ENCODE measurements at places on chromosomes 16 and 17.

DNA sequence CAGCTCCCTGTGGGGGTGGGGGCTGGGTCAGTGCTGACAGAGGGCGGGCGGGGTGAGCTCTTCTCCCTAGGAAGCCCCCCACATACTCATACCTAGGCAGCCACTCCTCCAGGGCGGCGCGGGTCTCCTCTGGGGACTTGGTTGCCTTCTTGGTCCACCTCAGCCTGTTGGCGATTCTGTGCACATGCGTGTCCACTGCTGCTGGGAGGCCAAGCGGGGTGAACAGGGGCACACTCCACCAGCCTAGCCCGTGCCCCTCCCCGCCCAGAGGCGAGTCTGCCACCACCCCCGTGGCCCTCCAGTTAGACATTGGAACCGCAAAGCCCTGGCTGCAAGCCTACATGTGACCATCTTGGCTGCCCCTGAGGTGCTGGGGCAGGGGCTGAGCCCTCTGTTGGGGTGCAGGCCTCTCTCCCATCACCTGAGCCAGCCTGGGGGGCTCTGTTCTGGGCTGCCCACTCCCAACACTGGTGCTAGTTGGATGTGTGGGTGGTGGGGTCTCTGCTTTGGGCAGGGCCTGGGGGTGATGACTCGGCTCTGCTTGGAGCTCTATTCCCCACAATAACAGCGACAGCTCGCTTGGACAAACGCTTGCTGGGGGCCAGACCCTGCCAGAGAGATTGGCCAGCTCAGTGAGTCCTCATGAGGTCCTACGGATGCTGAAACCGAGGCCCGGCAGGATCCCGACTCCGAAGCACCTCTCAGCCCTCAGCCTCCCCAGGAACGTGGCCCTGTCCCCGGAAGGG, 7.4 kb downstream of the NTHL1 start:
- no peak for DNase-seq

- DNase-seq = no peak
Measured at GRCh38 chr16:2036200-2036966, 9.7 kb downstream of the NHERF2 start.

- no peak for DNase-seq
Measured at GRCh38 chr16:79201436-79201835, 399.1 kb downstream of the MAF start.

- DNase-seq = no peak
Measured at GRCh38 chr17:74099442-74100340, 103.8 kb upstream of the RPL38 start.

DNA sequence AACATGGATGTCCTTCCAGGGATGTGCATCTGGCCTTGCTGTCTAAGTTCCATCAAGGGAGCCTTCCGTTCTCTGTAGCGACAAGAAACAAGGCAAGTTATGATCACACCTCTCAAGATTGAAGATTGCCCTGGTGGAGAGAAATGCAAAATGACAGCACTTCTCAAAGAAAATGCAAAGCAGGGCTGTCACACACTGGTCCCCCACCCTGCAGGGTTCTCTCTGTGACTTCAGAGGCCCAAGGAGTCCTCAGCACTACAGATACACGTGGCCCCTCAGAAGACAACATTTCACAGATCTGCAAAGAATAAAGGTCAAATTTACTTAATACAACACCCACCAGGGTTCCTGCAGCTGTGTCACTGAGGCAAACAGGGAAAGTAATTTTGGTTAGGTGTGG, 60.7 kb upstream of the TEX2 start:
- DNase-seq = no peak

- DNase-seq = no peak
Measured at GRCh38 chr17:5516060-5516792, 29.9 kb downstream of the MIS12 start.

DNA sequence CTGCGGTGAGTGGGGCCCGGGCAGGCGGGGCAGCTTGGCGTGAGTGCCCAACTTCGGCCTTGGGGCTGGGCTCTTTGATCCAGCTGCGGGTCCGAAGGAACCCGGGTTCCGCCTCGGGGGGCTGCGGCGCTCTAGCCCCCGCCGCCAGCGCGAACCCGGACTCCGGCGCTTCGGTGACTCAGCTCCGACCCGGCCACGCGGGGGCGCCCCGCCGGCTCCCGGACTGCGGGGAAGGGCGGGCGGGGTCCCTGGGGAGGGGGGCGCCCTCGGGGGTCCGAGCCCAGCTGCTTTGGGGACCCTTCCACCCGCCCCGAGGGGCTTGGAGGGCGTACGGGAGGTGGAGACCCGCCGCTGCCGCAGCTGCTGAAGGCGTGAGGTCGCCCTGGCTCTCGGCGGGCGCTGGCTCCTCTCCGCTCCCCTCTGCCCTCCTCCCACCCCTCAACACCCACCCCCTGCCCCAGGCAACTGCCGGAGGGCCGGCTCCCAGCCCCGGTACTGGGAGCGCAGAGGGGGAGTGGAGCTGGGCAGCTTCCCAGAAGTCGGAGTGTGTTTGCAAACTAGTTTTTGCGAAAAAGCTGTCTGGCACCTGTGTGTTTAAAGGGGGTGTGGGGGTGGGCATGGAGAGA, 516 bp downstream of the CPNE2 start:
- DNase-seq = no peak

- no peak for DNase-seq
Measured at GRCh38 chr17:16384557-16384956, 3.7 kb downstream of the UBB start.

DNA sequence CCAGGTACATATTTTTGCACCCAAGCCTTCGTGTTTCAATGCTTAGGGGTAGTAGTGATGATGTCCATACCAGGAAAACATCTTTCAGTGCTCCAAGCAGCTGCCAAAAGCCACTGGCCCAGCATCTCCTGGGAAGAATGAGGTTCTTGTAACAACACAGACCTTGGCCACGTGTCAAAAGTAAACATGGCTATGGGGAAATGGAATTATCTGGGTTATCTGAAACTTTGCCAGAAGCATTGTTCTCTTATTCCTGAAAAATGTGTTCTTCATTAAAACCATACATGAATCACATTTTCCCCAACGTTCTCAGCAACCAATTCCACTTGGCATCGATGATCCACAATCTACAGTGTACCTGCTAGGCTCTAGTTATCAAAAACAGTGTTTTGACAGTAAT, 524.2 kb upstream of the EEF2KMT start:
- DNase-seq = no peak

DNA sequence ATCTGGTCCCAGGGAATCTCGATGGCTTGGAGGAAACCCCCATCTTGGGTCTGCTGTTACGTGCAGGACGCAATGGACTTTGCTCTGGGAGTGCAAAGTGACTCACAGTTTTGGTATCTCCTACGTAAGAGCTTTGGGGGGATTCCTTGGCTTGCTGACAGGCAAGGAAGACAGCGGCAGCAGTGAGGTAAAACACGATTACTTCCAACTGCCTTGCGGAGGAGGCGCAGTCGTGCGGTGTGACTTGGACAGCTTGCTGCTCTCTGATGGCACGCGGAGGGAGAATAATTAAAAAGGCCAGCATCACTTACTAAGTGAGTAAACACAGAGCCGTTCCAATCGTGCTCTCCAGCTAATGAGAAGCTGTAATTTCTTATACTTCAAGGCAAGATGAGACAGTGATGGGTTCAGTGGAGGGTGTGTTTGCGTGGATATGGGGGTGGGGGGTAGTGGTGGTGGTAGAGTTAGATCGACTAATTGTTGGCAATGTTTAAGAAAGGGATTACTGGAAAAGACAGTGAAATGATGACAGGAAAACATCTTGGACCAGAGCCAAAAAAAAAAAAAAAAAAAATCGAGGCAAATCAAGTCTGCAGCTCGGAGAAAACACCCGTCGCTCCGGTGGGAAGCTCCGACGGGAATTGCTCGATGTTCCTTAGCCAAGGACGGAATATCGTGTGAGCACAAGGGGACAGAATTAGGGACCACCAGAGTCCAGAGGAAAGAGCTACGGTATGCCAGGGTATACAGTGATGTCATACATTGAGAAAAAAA, 184.8 kb upstream of the ZFHX3 start:
- no peak for DNase-seq

DNA sequence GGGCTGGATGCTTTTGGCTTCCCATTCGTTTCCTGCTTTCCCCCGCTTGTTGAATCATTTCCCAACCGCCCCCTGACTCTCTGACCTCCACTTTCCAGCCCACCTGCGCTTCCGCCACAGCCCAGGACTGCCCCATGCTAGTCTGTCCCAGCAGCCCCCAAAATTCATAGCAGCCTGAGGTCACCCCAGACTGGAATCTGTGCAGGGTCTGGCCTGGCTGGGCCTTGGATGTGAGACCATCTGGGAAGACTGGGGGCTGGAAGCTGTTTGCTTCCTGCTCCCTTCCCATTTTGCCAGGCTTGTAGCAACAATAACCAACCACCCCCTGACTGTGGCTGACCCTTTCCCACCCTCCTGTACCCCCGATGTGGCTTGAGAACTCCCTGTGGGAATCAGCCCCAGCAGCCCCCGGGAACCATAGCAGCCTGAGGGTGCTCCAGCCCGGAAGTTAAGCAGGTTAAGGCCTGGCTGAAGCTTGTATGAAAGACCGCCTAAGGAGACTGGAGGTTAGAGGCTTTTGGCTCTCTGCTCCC, 2290.8 kb downstream of the TP53TG3F start:
- DNase-seq = no peak

DNA sequence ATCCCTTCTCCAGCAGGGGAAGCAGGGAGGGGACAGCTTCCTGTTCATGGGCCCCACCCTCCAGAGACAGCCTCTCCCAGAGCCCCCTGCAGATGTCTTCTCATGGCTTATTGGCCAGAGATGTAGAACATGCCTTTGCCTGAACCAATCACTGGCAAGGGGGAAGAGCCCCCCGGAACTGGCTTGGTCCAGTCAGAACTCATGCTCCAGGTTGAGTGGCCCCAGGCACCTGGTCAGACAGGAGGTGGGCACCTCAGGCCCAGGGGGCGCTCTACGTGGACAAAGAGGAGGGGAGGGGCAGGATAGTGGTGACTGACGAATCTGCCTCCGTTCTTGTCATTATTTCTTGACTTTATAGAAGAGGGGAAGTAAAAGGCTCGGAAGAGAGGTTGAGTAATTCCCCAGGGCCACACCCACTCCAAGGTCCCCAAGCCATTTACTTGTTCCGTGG, 23.6 kb downstream of the RAB11FIP4 start:
- no peak for DNase-seq

- DNase-seq = no peak
Measured at GRCh38 chr16:85126705-85127378, 14.6 kb upstream of the CIBAR2 start.

- no peak for DNase-seq
Measured at GRCh38 chr17:80212109-80212508, 8.0 kb downstream of the SGSH start.

DNA sequence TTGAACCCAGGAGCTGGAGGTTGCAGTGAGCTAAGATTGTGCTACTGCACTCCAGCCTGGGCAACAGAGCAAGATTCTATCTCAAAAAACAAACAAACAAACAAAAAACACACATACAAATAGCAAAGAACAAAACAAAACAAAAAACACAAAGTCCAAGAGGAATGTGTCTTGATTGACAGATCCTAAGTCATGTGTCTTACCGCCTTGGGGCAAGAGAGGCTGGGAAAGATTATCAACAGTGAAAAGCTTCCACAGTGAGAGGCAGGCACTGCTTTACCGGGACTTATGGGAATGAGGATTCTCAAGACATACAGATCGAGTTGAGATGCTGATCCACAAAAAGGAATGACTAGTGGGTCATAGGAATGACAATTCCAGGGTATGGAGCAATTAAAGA, 62.7 kb upstream of the GAS7 start:
- DNase-seq = no peak

DNA sequence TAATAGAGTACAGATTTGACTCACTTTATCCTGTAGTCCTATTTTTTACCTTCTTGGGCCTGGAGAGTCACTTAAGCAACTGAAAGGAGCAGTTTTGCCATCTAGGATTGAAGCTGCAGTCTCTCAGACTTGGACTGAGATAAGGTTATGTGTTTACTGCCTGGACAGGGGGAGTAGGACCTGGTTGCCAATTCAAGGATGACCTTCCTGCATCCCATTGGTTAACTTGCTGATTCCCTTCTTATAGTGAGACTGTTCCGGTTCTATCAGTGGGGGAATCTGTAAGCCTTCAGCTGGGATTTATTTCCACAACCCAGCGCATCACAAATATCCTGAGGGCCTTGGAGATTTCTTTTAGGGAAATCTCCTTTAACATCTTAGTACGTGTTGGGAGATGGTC, 2.9 kb downstream of the UBN1 start:
- DNase-seq = no peak

GRCh38 chr17:51079049-51079448, 41.6 kb downstream of the SPAG9 start:
- no peak for DNase-seq

GRCh38 chr16:22194707-22195444, 11.2 kb upstream of the EEF2K start:
- DNase-seq = no peak

GRCh38 chr17:10716218-10716617, 13.6 kb downstream of the TMEM220 start:
- no peak for DNase-seq

- no peak for DNase-seq
Measured at GRCh38 chr17:81348097-81349055, 46.9 kb upstream of the BAHCC1 start.

Measured in cortex of kidney (tissue), 1 donor.